ENCODE measurements at places on chromosomes 16 and 17. TPM values are rescaled to one million over a fixed set of nuclear protein-coding genes. Genes with fewer than 3 reads are reported as not detected.
A peak's percentile ranks its signal among the peaks of the same experiment; 100 is the strongest.

DNA sequence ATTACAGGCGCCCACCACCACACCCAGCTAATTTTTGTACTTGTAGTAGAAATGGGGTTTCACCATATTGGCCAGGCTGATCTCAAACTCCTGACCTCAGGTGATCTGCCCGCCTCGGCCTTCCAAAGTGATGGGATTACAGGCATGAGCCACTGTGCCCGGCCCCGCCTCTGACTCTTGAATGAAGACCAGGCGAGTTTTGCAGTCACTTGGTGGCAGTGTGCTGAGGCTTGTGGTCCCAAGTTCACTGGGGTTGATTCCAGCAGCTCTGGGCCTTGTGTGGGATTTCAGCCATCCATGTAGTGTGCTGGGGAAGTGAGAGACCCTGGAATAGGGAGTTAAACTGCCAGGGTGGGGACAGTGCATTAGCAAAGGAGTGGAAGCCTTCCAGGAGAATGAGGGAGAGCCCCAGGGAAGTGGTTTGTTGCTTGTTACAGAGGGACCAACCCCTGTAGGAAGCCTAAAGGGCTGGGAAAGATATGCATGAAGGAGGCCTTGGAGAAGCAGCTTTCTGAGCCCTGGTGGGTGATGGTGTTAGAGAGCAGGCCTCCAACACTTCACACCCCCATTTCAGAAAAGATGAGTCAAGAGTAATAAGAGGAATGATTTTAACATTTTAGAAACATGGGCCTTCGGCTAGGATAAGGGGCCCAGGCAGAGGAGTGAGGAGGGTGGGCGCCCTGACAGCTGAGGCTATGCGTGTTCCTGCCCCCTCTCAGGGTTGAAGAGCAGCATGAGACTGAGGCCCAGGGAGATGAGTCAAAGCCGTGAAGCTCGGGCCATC lies 14.5 kb downstream of the PSKH1 start:
- ATAC-seq = no peak
- H3K4me1 ChIP-seq = no peaks in the 10 kb centered on the region
- H3K36me3 ChIP-seq = no peaks in the 10 kb centered on the region
- no peak overlapping the region for H3K4me3 ChIP-seq

DNA sequence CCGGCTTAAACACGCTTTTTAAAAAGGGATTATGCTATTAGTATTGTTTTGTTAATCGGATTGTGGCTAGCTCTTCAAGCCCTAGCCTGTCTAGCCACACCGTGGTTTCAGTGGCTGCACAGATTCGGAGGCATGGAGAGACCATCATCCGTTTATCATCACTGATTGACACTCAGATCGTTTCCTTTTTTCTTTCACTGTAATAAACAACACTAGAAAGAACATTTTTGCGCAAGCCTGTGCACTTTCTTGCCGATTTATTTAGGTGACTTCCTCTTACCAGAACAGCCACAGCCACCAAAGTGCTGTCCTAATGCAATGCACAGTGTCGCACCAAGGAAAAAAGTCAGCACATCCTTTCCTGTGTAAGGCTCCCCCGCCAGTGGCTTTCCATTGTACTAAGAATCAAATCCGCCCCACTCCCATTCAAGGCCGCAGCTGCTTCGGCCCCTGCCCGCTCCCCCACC lies 78.2 kb downstream of the CRISPLD2 start:
- H3K4me1 ChIP-seq = no peaks in the 10 kb centered on the region
- no peaks in the 10 kb centered on the region for H3K27me3 ChIP-seq
- no peak overlapping the region for H3K27ac ChIP-seq
- no peak overlapping the region for H3K4me3 ChIP-seq
- peak; percentile 67 for ATAC-seq

AGRP gene
- total RNA-seq = not detected

ZC3H7A gene
- 78.9 TPM for total RNA-seq

GRCh38 chr17:11996722-11997146 lies 541 bp downstream of the ZNF18 start:
- peak overlapping the region; percentile 99 for H3K4me3 ChIP-seq
- H3K4me1 ChIP-seq = peaks cover 11% of the 10 kb centered on the region
- H3K36me3 ChIP-seq = no peaks in the 10 kb centered on the region
- peak overlapping the region; percentile 91 for H3K27ac ChIP-seq
- no peaks in the 10 kb centered on the region for H3K27me3 ChIP-seq

- H3K36me3 ChIP-seq = no peaks in the 10 kb centered on the region
- no peaks in the 10 kb centered on the region for H3K27me3 ChIP-seq
- ATAC-seq = no peak
- no peak overlapping the region for H3K27ac ChIP-seq
- no peaks in the 10 kb centered on the region for H3K4me1 ChIP-seq
- no peak overlapping the region for H3K4me3 ChIP-seq
Measured at GRCh38 chr17:71710816-71711215, 410.0 kb upstream of the SOX9 start.

DNA sequence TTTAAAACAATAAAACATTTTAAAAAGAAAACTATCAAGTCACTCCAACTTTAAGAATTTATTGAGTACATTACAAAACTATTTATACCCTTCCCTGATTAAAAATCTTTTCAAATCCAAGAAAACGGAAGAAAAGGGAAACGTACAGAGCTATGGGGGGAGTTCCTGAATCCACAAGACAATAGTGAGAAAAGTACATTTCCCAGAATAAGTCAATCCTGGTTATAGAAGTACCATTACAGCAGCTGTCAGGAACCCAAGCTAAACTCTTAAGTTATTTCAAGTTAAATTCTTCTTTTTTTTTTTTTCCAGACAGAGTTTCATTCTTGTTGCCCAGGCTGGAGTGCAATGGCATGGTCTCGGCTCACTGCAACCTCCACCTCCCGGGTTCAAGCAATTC lies 45.7 kb downstream of the SPOP start:
- H3K4me3 ChIP-seq = no peak overlapping the region
- ATAC-seq = no peak
- no peaks in the 10 kb centered on the region for H3K27me3 ChIP-seq
- peaks cover 47% of the 10 kb centered on the region for H3K4me1 ChIP-seq
- no peaks in the 10 kb centered on the region for H3K36me3 ChIP-seq
- peak overlapping the region; percentile 91 for H3K27ac ChIP-seq

GRCh38 chr17:74153821-74154430 lies 49.6 kb upstream of the RPL38 start:
- no peak overlapping the region for H3K4me3 ChIP-seq
- no peak for ATAC-seq
- peaks cover 46% of the 10 kb centered on the region for H3K27me3 ChIP-seq
- no peaks in the 10 kb centered on the region for H3K36me3 ChIP-seq
- H3K27ac ChIP-seq = no peak overlapping the region

DNA sequence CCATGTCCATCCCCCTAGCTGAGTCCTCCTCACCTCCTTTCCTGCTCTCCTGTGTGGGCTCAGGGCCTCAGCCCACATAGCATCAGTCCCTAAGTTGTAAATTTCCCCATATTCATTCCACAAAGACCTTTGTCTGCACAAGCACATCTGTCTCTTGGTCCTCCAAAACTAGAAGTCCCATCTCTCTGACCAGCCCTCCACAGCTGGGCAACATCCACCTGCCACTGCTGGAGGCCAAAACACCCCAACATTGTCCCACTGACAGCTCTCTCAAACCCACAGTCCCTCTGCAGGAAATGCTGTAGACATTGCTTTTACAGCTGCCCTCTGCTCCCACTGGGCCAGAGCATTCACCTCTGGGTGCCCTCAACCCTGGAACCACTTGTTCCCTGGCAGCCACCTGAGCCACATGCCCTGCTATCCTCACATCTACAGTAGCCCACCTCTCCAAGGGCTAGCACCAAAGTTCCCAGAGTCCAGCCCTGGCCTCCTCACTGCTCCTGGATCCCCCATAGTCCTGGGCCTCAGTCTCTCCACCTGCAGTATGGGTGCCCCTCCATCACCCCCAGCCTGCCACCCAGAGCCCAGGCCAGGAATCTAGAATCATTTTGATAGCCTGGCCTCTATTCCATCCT lies 1722.7 kb downstream of the TP53TG3F start:
- no peak overlapping the region for H3K27ac ChIP-seq
- peaks cover 33% of the 10 kb centered on the region for H3K27me3 ChIP-seq
- no peak overlapping the region for H3K4me3 ChIP-seq
- ATAC-seq = no peak

CCR7 gene
- 0.15 TPM for total RNA-seq

DNA sequence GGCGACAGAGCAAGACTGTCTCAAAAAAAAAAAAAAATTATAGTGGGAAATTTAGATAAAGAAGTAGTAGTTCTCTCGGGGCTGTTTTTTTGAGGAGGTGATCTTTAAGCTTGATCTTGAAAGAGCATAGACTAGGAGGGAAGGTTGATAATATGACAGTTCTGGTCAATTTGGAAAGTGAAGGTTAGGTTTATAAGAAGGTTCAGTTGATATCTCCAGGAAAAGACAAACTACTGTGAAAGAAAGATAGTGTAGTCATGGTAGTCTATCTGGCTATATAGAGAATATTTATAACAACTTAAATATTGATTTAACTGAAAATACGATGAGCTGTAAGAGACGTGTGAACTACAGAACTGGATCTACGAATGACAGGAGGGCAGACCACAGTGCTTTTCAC lies 3.1 kb downstream of the ATF7IP2 start:
- no peak overlapping the region for H3K27ac ChIP-seq
- H3K4me1 ChIP-seq = no peaks in the 10 kb centered on the region
- no peak for ATAC-seq
- no peaks in the 10 kb centered on the region for H3K27me3 ChIP-seq

DNA sequence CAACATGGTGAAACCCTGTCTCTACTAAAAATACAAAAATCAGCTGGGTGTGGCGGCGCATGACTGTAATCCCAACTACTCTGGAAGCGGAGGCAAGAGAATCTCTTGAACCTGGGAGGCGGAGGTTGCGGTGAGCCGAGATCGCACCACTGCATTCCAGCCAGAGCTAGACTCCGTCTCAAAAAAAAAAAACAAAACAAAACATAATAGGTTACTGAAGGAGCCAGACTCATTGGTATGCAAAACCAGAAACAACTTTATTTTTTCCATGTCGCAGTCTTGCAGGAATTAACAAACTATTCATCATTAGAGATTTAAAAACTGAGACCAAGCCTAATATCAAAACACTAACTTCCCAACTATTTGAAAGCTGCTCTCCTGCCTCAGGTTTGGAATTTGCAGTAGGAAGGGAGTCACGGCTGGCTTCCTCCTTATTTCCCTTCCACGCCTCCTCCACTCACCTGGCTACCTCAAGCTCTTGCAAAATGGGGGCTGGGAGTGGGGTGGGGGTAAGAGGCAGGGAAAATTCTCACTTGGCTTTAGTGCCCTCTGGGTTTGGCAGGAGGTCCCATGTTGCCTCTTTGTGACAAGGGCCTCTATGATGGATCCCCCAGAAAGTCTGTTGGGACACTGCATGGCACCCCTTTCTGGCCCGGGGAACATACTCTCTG lies 34.1 kb upstream of the MYH10 start:
- H3K27me3 ChIP-seq = no peaks in the 10 kb centered on the region
- no peaks in the 10 kb centered on the region for H3K36me3 ChIP-seq
- H3K4me1 ChIP-seq = no peaks in the 10 kb centered on the region
- H3K4me3 ChIP-seq = no peak overlapping the region

TEKT5 gene
- not detected for total RNA-seq

DNA sequence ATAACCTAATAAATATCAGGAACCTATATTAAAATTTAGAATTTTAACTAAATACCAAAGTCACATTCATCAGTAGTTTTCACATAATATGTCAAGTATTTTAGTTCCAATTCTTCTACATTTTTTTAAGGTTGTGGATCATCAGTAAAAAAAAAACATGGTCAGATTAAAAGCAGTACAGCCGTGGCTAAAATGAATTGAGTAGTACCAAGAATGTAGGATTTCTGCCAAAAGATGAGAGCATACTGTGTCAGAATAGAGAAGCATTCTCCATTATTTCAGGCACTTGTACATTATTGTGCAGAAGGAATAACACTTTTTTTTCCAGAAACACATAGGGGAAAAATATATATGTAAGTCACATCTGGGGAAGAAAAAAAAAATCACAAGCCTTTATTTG lies 1176.1 kb downstream of the CDH11 start:
- no peak for ATAC-seq
- no peaks in the 10 kb centered on the region for H3K4me1 ChIP-seq

- H3K27me3 ChIP-seq = no peaks in the 10 kb centered on the region
- no peak overlapping the region for H3K4me3 ChIP-seq
- peaks cover 54% of the 10 kb centered on the region for H3K4me1 ChIP-seq
- ATAC-seq = peak; percentile 68
- peak overlapping the region; percentile 84 for H3K27ac ChIP-seq
Measured at GRCh38 chr16:87789437-87790291, 23.9 kb upstream of the KLHDC4 start.

- H3K36me3 ChIP-seq = peaks cover 31% of the 10 kb centered on the region
- no peak overlapping the region for H3K4me3 ChIP-seq
- H3K27ac ChIP-seq = peak overlapping the region; percentile 86
- peaks cover 5% of the 10 kb centered on the region for H3K4me1 ChIP-seq
- no peaks in the 10 kb centered on the region for H3K27me3 ChIP-seq
Measured at GRCh38 chr17:82236142-82236971, 7.5 kb downstream of the SLC16A3 start.

DNA sequence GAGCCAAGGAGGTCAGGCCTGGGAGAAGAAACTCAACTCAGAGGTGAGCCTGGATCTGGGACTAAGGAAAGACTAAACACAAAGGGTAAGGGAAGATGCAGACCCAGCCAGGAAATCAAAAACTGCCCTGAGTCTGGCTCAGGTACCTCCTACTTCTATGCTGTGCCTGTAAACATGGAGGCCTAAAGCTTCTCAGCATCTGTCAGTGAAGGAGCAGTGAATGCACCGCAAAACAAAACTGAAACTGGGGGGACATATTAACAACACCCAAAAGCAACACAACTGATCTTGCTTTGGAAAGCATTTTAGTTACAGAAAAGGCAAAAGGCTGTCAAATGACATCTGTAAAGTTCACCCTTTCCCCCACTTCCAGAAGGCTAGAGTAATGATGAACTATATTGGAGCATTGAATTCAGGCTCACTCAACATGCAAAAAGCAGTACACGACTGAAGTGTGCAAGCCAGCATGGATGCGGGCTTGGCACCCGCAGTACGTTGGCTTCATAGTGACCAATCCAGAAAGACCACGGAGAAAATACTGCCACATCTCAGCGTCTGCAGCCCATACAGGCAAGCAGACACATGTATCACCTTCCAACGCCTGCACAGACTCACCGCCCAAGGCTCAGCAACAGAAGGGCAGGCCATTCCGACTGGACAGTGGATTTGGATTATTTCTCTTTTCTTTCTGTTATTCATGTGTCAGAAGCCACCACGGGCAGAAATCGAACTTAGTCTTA lies 3.8 kb downstream of the TBC1D16 start:
- no peaks in the 10 kb centered on the region for H3K36me3 ChIP-seq
- H3K4me1 ChIP-seq = peaks cover 76% of the 10 kb centered on the region
- ATAC-seq = no peak
- H3K27ac ChIP-seq = no peak overlapping the region
- no peaks in the 10 kb centered on the region for H3K27me3 ChIP-seq

MILR1 gene
- 10.1 TPM for total RNA-seq

DNA sequence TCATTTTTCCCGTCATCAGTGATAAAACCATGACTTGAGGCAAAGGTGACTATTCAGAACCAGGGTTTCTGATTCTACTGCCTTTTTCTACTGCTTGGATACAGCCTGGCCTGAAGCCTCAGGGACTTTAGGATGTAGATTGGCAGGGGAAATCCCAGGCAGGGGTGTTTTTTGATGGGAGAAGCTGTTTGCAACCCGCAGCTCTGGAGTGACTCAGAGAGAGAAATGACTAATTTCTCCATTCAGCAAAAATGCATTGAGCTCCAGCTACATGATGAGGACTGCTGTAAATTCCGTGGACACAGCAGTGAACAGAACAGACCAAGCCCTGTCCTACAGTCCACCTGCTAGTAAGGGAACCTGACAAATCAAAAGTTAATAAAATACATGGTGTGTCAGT lies 560.6 kb downstream of the CDH13 start:
- H3K36me3 ChIP-seq = no peaks in the 10 kb centered on the region
- ATAC-seq = no peak
- H3K27ac ChIP-seq = no peak overlapping the region
- no peak overlapping the region for H3K4me3 ChIP-seq
- H3K27me3 ChIP-seq = peaks cover 6% of the 10 kb centered on the region

All from gastroesophageal sphincter (tissue), 4 donors.